NCI-H1436 treated with DMSO at 0.1 percent for 48 hours (cell line): ENCODE measurements at places on chromosomes 7 and 10.

DNA sequence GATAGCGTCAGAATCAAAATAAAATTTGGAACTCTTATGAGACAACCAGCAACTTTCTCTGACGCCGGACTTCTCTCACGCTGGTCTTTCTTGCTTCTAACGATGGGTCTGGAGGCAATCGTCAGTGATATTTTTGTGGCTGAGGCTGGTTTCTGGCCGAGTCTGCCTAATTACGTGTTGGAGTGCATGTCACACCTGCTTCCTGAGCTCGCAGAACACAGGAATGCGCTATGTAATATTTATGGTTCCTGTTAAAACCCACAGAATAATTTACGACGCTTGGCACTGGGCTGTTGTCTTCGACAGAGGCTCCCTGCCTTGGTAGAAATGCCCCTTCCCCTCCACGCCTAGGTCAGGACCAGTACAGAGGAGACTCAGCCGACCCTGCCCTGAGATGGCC is 64.9 kb downstream of the NPTX2 start:
- DNase-seq = no peak

- no peak for DNase-seq
These were observed 3.2 kb downstream of the HOXA5 start for GRCh38 chr7:27140126-27140857.

DNA sequence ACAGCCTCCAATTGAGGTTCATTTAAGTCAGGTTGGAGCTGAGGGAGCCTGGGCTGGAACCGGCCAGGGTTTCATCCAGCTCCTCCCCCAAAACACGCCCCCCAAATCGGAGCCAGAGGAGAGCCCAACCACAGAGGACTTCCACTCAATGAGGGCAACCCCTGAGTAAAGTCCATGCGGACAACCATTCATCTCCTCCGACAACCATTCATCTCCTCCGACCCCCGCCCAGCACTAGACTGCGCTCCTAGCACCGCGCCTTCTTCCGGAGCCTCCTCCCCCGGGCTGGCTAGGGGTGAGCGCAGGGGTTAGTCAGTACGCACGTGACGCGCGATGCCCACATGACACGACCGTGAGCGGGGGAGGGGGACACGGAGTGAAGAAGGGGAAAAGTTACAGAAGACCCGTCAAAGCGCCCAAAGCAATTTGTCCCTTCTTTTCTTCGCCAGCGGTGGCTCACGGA is 1.4 kb downstream of the MAGI2 start:
- DNase-seq = no peak

DNA sequence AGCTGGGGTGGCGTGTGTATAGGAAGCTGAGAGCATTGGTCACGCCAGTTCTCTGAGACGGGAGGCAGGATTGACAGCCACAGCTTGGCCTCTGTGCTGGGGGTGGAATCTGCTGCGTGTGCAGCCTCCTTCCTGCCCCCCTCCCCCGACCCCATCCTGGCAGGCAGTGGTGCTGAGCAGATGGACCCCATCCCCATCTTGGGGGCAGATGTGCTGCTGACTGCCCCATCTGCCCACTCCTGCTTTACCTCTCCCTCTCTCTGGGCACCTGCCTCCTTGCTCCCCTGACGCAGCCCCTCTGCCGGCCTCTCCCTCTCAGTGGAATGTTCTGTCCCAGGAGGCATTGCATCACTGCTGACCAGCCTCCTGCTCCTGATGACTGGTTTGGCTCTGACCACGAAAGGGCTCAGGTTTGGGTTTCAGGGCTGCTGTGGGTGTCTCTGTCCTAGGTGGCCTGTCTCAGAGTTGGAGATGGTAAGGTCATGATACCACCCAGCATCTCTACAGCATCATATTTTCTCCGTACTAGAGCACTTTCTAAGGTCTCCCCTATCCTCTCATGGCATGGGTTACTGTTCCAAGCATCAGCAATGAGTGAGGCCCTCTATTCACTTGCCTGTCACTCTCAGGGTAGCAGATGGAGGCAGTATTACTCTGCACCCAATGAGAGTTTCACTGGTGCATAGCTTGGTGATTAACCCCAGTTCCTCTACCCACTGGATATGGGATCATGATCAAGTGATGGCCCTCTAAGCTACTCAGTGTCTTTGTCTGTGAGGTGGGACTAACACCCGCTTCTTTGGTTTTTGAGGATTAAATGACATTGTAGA is 81.9 kb downstream of the RBM20 start:
- DNase-seq = no peak

- no peak for DNase-seq
These were observed 61.6 kb downstream of the NAMPT start for GRCh38 chr7:106223156-106223555.

- no peak for DNase-seq
These were observed 7.2 kb downstream of the CPA2 start for GRCh38 chr7:130273933-130274255.

GRCh38 chr7:159097661-159098423 is 46.8 kb downstream of the VIPR2 start:
- DNase-seq = no peak

GRCh38 chr10:82162549-82163195 is 287.7 kb downstream of the NRG3 start:
- DNase-seq = no peak

DNA sequence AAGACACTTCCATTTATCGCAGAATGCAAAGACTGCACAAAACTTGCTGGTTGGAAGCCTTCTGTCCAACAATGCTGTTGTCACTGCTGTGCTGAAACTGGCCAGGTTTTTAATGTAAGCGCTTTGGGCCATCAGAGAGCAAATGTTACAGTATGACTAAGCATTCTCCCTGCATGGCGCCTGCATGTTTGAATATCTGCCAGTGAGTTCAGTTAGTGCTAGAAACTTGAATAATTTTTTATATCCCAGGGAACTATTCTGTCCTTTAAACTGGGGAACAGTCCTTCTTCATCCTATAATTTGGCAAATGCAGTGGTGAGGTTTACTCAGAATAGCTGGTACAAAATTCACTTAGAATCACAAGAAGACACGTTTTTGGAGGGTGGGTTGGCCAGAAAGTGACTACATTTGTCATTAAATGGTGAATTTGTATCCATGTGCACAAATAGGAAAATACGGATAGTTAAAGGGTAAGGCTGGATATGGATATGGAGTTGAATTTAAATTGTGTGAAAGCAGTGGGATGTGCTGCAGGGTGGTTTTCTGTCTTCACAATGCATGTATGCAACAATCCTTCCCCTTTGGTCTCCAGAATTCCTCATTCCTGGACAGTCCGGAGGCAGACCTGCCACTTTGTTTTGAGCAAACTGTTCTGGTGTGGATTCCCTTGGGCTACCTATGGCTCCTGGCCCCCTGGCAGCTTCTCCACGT is 1.7 kb downstream of the ABCC2 start:
- DNase-seq = no peak

- DNase-seq = no peak
These were observed 12.0 kb upstream of the AOAH start for GRCh38 chr7:36736090-36736898.

DNA sequence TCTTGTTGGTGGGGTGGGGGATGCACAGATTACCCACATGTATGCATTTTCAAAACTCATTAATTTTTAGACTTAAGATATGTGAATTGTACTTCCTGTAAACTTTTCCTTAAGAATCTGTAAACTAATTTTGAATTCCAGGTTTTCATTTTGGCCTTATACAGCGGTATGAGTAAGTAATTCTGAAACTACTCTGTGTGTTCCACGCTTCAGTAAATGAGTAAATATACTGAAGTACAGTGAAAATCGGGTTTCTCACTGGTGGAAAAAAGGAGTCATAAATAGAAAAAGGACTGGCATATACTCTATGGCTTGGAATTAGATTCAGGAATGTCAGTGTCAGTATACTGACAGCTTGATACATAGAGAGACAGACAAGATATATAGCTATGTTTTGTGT is 72.8 kb downstream of the CTTNBP2 start:
- no peak for DNase-seq

GRCh38 chr7:24455813-24456525 is 117.3 kb upstream of the PALS2 start:
- no peak for DNase-seq

DNA sequence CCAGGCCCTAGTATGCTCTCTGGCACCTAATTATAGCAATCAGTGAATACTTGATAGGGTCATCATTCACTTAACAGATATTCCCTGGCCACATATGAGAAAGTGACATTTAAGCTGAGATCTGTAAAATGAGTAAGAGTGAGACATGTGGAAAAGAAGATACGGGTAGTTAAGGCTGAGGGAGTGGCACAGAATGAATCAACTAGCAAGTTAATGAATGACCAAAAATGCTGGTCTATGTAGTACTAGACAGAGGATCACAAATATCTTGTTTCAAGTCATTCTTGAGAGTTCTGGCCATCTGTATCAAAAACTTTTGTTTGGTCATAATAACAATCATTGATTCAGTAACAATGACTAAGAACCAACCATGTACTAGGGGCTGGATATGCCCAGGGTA is 954.9 kb downstream of the CNTNAP2 start:
- no peak for DNase-seq

GRCh38 chr7:44380831-44381493 is 55.6 kb upstream of the CAMK2B start:
- no peak for DNase-seq

DNA sequence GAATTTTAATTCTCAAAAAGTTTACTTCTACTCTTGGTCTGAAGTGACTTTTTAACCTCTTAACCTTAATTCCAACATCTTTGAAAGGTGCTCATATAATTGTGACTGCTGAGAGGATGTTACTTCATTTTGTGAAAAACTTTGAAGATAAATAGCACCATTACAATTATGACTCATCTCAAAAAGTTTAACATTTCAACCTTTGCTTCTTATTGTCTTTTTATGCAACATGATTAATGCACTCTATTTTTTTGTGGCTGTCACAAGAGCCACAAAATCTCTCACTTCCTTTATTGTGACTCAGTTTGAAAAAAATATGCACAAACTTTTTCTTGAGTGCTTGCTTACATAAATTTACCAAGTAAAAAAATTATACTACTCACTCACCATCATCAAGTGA is 383.1 kb downstream of the LRRTM3 start:
- DNase-seq = no peak

- no peak for DNase-seq
These were observed 22.2 kb upstream of the SRGN start for GRCh38 chr10:69065406-69066361.

DNA sequence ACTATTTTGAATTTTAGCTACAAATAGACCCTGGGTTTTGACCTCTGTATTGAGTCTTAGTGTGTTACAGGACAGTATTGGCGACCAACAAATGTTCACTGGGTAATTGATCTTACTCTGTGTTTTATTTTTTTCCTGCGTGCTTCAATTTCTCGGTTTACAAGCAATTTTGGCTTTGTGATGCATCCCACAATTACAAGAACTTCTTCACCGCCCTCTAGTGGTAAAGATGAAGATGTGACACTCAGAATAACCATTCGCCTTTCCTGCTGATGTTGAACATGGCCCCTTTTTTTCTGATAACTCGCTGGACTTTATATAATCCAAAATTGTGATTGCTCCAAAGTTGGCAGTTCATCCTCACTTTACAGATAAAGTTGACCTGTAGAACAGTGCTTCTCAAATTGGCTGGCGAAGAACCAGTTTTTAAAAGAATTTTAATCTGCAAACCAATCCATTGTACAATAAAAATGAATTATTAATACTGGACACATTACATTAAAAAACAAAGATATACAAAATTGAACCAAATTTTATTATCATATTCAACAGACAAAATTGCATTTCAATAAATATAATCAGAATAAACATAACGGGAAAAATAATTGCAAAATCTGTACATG is 20.2 kb upstream of the SMC3 start:
- peak; percentile 29 for DNase-seq

GRCh38 chr7:105594034-105594433 is 12.7 kb upstream of the EFCAB10 start:
- no peak for DNase-seq

DNA sequence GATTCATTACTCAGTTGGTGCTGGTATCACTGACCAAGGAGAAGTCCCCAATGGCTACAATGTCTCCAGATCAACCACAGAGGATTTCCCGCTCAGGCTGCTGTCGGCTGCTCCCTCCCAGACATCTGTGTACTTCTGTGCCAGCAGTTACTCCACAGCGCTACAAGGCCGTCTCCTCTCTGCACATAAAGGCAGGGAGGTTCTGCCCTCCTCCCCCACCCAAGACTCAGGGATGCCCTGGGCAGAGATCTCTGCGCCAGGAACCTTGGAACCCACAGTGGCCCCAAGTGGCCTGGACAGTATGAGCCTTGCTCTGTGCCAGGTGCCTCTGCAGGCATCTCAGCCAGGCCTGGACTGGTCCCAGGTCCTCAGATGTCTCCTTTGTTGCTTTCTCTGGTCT is 193.4 kb upstream of the PRSS58 start:
- DNase-seq = no peak

DNA sequence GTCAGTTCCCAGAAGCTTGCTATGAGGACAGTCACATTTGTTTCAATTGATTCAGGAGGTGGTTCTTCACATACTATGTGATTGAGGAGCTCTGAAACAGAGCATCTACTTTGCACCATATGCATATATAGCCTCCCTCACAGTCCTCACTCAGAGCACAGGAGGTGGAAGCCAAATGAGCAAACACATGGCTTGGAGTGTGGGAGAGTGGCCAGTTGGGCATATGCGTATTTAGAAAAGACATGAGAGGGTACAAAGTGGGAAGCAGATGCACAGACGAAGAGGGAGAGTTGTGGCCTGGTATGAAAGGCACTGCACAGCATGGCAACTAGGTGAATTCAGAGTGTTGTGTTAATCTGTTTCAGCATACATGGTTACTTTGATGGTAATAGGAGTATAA is 165.6 kb downstream of the COL28A1 start:
- no peak for DNase-seq

- no peak for DNase-seq
These were observed 55.2 kb upstream of the GDF10 start for GRCh38 chr10:47244560-47245500.

- DNase-seq = no peak
These were observed 10.9 kb upstream of the RBP3 start for GRCh38 chr10:47337310-47337709.
